Vagina (tissue), 2 donors: ENCODE measurements at places on chromosomes 16 and 17.

DNA sequence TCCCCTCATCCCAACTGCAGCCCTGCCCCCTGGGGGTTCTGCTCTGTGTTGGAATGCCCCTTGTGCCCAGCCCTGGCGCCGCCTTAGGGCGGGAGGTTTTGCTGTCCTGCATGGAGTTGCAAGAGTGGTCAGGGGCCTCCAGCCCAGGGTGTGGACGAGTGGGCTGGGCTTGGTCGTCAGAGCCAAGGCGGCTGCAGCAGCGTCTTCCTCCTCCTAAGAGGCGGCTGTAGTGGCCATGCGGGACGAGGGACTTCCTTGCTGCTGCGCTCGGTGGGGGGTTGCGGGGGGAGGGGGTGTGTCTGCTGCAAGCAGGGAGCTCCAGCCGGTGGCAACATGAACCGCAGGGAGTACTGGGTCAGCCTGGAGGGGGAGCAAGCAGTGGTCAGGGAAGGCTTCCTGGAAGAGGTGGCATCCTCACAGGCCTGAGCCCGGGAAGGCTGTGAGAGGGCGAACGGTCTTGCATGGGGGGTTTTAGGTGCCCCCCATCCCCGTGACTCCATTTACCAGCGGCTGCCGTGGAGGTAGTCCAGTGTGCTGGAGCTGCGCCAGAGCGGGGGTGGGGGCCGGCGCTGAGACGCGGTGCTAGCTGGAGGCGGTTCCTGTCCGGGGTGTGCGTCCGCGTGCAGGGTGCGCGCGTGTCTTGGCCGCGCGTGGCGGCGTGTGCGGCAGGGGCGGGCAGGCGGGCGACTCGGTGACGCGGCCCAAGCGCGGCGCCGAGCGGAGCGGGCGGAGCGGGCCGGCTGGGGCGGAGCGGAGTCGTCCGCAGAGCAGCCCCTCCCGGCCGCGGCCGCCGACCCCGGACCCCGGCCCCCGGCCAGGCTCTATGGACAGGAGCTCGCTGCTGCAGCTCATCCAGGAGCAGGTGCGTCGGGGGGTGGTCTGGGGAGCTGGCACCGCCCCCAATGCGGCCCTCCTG is at the start of gene RHBDL1:
RHBDL1 (plus strand) TSS at position 704 of the 916 bp plus-strand sequence; CDS start at position 824, 120 bp downstream.
- no peak for DNase-seq

- DNase-seq: no peak
Measured at GRCh38 chr17:63647065-63647725, 25.0 kb downstream of the MAP3K3 start.

GRCh38 chr16:8924214-8924613 is 39.5 kb downstream of the USP7 start:
- no peak for DNase-seq

DNA sequence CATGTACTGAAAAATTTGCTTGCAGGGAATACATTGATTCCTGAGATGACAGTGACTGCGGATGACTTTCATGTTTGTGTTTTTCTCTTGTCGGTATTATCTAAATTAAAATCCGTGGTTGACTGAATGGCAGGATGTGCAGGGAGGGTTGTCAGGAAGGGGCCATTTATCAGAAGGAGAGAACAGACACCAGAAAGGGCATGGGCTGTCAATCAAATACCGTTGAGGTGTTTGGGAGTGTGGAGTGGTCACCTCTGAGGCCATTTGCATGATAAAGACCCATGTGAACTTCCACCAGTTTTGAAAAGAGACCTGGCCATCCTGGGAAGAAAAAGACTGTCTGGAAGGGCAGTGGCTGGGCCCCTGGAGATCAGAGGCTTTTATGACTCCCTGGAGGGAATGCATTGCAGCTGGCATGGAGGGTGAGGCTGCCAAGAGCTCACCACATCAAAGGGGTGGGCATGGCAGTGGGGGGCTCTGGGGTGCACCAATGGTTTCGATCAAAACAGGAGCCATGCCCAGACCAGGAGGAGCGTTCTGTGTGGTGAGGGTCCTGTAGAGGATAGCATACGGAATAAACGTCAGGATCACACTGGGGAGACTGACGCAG is 67.1 kb downstream of the CYLD start:
- no peak for DNase-seq

DNA sequence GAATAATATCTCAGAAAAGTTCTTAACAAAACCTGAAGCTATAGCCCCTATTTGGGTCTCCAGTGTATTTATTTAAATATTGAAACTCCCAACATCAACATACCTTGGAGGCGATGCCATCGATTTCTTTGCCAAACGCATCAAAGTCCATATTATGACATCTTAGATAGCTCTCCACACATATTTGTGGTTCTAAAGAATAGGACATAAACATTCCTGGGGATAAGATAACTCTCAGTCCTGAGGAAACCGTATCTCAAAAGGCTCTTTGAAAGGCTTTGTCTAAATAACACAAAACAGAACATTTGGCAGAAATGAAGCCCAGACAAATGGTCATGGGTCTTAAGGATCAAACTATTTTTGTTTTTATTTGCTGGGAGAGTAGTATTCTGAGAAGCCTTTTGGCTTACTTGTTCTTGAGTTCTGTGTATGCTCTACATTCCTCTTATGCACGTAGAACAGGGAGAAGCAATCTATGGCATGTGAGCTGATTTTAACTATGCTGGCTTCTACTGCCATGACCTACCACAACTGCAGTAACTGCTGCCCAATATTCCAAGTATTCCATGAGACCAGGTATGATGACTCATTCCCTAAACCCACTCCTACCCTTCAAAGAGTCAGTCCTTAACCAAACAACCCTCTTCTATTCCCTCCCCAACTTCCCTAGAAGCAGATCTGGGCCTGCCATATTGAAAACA is 279.0 kb upstream of the ZFHX3 start:
- no peak for DNase-seq

DNA sequence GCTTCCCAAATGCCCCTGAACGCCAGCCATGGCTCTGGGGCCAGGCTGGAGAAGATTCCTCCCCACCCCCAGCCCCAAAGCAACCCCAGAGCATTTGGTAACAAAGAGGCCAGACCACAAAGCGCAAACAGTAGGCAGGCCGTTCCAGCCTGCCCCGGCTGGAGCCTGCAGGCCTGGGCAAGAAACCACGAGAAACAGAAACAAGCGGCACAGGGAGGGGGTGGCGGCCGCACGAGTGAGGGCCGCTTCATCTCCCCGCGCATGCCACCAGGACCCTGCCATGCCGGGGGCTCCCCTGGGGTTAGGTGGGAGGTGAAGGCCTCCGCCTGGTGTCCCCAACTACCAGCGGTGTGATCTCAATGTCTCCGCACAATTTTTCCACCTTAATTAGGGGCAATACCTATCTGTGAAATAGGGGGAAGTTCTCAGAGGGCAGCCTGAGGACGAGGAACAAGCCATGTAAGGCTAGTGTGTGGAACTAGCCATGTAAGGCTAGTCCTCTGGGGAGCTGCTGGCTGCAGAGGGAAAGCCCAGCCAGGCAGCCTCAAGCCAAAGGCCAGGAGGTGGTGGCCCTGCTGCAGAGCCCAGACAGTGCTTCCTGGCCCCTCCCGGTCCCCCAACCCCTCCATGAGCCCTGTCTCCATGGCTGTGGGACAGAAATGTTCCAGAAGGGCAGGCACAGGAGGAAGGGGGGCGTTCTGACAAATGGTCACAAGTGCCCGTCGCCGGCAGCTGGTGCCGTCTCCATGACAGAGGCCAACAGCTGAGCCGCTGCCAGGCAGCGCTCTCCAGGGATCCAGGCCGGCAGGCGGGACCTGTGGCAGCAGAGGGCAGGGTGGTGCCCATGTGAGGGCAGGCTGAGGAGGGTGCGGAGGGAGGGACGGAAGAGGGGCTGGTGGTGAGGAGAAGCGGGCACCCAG is 14.5 kb upstream of the MTSS2 start:
- DNase-seq: no peak

- DNase-seq: no peak
Measured at GRCh38 chr17:31888124-31888523, 13.4 kb downstream of the UTP6 start.

GRCh38 chr17:45277992-45278391 is 16.1 kb upstream of the SPATA32 start:
- no peak for DNase-seq

- DNase-seq: no peak
Measured at GRCh38 chr17:50626037-50626574, 8.6 kb upstream of the ABCC3 start.

DNA sequence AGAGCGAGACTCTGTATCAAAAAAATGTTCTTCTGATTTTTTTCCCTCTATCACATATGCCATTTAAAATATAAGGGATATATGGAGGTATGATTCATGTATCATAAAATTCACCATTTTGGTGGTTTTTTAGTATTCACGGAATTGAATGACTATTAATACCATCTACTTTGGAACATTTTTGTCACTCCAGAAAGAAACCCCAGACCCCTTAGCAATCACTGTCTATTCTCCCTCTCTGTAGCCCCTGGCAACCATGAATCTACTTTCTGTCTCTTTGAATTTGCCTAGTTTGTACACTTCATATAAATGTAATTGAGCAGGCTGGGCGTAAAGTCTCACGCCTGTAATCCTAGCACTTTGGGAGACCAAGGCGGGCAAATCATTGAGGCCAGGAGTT is 75.9 kb downstream of the PRKCA start:
- DNase-seq: no peak
